ENCODE measurements at places on chromosomes 13 and 19. TPM values are rescaled to one million over a fixed set of nuclear protein-coding genes. Genes with fewer than 3 reads are reported as not detected.

Gene RYR1
- 1.3 TPM for total RNA-seq

Gene KLK3
- total RNA-seq = 45.2 TPM

Gene F2RL3
- 0.32 TPM for total RNA-seq

Gene KLK4
- total RNA-seq = not detected

Gene B3GNT3
- total RNA-seq = 0.32 TPM

Gene RAD23A
- 84.3 TPM for total RNA-seq

Gene SEMA6B
- 8.8 TPM for total RNA-seq

Gene MCEMP1
- total RNA-seq = 2.4 TPM

DNA sequence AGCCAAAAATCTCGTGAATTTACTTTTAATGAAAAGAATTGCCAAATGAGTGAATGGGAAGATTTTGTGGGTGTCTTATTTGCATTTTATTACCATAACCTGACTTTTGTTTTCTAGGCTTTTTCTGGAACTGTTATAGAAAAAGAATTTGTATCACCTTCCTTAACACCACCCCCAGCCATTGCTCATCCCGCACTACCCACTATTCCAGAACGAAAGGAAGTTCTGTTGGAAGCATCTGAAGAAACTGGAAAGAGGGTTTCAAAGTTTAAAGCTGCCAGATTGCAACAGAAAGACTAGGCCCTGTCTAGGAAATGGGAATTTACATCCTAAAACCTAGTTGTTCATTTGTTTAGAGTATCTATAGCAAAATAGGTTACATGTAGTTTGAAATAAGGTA, 72.7 kb downstream of the URI1 start:
- DNase-seq = no peak

GRCh38 chr19:17972230-17972629, 5.3 kb downstream of the KCNN1 start:
- no peak for DNase-seq

DNA sequence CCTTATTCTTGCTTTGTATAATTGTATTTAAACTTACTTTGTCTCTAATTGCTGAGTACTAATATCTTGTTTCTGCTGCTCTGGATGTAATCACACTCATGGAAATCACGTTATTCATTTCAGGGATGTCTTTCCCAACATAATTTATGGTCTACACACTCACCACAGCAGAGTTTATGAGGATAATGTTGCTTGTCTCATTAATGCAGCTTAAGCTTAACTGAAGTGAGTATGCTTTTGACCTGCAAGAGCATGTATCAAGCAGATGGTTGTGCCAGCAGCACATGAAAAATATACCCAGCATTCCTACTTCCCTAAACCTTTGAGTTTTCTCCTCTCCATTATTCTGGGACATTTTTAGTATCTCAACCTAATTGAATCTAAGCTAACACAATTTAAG, 1080.9 kb downstream of the SLITRK5 start:
- no peak for DNase-seq

- DNase-seq = no peak
Measured at GRCh38 chr13:99610702-99611289, 109.5 kb downstream of the TM9SF2 start.

GRCh38 chr13:109126891-109127641, 497.7 kb downstream of the MYO16 start:
- DNase-seq = no peak

- no peak for DNase-seq
Measured at GRCh38 chr19:54704928-54705327, 19.3 kb upstream of the KIR3DL3 start.

GRCh38 chr19:51075998-51076397, 6.7 kb downstream of the KLK14 start:
- no peak for DNase-seq

DNA sequence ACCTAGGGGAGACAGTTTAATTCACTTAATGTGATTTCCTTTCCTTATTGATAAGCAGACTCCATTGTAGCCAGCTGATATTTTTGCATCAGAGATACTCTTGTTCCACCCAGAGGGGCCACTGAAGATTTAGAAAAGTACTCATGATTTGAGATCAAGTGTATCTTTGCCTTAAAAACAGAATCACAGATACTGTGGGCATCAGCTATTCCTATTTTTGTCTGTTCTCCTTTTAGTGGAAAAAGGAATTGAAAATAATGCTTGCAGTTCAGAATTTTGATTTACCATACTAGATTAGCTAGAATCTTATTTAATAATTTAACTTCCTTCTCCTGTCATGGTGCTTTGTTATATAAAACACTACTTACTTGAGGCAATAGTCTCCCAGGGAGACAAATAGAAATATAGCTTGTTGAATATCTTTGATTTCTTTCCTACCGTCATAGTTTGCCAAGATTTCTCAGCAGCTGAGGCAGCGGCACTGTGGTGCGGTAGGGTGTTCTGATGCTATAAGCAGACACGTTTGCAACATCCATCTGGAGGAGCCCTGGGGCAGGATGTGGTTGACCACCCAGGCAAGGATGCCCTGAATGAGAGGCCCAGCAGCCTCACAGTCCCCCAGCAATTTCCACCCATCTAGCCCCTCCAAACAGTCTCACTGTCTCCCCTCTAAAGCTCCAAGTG, 47.0 kb upstream of the RAP2A start:
- DNase-seq = no peak

GRCh38 chr19:42154471-42155323, 22.5 kb upstream of the POU2F2 start:
- DNase-seq = no peak

DNA sequence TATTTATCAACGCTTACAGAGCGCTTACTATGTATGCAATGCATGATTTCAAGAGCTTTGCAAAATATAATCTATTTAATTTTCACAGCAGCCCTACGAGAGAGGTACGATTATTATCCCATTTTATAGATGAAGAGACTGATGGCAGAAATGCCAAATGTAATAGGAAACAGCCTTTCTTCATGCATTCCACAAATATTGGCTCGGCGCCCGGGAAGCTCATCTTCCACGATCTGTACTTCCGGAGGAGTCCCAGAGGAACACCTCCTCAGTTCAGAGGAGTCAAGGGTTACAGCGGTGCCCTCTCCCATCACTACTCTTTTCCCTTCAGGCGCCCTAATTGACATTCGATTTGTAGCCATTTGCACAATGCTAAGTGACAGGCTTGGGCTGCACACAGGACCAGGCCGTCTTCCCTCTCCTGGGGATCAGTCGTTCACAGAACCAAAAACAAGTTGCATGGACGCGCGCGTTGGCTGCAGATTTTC, 1.1 kb upstream of the ARHGAP35 start:
- DNase-seq = no peak

DNA sequence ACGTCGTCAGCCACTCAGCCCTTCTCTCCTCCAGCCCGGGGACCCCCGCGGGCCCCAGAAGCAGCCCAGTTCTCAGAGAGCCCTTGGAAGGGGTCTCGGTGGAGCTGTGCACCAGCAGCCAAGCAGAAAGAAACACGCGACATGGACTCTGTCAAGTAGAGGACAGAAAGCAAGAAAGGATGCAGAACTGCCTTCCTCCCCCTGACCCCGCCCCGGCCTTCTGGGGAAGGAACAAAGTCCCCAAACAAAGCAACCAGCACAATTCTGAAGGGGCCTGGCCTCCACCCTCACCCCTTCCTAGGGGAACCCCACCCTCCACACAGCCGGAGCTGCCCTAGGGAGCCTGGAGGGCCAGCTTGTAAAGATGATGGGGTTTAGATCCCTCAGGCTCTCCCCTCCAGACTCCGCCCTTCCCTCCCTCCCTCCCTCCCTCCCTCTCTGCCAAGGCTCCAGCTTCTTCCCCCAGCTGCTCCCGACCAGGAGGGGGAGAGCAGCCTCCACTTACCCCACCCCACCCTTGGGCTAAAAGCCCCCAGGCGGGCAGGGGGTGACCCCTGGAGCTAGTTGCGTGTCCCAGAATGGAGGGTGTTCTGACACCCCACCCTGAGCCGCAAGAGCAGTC, 7.8 kb downstream of the LYL1 start:
- DNase-seq = no peak

DNA sequence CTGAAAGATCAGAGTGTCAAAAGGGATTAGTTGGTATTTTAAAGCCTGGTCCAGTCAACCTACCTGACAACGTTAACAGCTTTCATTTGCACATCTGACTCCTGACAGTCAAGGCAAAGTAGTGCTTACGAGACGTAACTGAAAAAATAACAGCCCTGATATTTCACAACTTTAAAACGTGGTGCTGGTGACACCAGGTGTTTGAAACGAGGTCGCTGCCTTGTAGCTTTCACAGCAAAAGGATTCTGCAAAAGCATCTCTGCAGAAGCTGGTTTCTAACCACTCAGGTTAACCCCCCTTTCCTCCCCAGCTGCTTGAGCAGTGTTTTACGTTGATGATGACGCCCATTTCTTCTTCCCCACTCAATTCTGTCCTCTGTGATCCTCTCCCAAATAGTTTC, 23.3 kb downstream of the GGACT start:
- DNase-seq = no peak

DNA sequence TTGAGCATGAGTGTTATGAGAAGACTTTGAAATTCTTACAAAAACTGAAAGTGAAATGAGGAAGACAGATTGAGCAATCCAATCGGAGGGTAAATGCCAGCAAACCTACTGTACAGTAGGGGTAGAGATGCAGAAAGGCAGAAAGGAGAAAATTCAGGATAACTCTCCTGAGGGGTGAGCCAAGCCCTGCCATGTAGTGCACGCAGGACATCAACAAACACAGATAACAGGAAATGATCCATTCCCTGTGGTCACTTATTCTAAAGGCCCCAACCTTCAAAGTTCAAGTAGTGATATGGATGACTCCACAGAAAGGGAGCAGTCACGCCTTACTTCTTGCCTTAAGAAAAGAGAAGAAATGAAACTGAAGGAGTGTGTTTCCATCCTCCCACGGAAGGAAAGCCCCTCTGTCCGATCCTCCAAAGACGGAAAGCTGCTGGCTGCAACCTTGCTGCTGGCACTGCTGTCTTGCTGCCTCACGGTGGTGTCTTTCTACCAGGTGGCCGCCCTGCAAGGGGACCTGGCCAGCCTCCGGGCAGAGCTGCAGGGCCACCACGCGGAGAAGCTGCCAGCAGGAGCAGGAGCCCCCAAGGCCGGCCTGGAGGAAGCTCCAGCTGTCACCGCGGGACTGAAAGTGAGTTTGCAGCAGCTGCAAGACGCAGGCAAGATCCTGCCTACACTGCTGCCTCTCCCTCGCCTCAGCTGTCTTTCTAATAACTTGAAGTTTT, at the start of gene TNFSF13B:
TSS of gene TNFSF13B (plus strand) at position 118 of the 728 bp plus-strand sequence. CDS start at position 296, 178 bp downstream.
- DNase-seq = no peak

DNA sequence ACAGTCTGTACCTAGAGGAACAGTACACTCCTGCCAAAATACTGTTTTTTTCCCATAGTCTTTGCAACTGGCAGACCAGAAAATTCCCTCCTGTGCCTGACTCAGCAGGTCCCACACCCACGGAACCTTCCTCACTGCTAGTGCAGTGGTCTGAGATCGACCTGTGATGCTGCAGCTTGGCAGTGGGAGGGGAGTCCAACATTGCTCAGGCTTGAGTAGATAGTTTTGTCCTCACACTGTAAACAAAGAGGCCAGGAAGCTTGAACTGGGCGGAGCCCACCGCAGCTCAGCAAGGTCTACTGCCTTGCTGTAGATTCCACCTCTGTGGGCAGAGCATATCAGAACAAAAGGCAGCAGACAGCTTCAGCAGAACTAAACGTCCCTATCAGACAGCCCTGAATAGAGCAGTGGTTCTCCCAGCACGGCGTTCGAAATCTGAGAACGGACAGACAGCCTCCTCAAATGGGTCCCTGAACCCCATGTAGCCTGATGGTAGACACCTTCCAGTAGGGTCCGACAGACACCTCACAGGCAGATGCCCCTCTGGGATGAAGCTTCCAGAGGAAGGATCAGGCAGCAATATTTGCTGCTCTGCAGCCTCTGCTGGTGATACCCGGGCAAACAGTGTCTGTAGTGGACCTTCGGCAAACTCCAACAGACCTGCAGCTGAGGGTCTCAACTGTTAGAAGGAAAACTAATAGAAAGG, 92.7 kb downstream of the SUCLA2 start:
- DNase-seq = no peak

DNA sequence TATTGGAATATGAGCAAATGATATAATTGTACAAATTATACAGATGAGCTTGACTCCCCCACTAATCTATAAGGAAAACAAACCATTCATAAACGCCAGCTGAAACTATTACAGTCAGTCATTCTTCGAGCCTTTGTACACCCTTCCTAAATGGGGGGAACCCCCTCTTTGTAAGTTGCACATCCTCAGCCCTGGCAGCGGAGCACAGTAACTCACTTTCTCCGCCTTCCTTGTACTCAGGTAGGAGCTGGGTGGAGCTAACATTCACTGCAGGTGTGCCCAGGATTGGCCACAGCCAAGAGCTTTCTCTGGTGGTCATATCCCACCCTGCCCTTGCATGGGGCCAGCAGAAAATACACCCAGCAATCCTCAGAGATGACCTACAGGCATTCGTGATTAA, 28.6 kb downstream of the PIN1 start:
- no peak for DNase-seq

- DNase-seq = no peak
Measured at GRCh38 chr19:29618434-29618833, 12.4 kb downstream of the POP4 start.

DNA sequence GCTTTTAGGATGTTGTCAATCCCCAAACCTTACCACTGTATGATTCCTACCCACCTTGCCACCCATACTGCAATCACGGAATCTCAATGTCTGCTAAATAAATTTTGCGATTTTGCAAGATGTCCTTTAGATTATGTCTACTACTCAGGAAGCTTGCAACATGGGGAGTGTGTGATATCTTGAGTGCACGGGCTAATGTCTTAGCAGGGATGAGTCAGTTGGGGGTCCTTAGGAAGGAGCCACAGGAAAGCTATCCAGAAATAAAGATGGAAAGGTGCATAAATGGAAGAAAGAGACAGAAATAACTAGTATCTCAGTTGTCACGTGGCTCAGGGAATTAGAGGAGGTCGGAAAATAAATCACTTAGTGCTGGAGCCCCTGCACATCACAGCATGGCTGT, 77.1 kb downstream of the NALCN start:
- DNase-seq = no peak

DNA sequence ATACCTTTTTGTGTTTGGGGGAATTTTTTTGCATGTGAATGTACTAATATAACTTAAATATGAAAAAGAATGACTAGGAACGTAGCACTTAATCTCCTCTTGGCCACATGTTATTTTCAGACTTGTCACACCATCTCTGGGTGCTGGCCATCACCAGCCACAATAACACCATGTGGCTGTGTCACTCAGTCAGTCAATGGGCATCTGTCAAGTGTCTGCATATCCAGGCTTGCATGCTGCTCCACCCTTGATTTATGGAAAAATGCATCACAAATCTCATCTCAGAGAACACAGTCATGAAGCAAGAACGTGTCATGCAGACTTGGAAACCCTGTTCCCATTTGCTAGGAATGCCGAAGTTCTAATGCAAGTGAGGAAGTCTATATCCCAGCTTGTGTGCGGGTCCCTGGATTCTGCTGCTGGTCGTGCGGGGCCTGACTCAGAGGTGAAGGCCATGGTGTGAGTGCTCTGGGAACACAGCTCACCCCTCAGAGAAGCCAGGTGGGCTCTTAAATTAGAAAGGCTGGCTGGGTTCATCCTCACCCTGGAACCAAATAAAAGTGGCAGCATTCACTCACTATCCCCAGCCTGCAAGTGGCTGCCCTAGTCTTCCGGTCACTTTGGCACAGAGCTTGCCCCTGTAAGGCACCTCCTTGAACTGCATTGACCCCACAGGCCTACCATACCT, 53.6 kb upstream of the ARHGEF7 start:
- no peak for DNase-seq

GRCh38 chr19:17780781-17781180, 14.2 kb upstream of the B3GNT3 start:
- DNase-seq = no peak

- DNase-seq = no peak
Measured at GRCh38 chr13:97975280-97975847, 21.9 kb downstream of the IPO5 start.

- DNase-seq = no peak
Measured at GRCh38 chr13:39557285-39557955, 45.6 kb downstream of the LHFPL6 start.

Measured in breast epithelium (tissue), 4 donors.